ENCODE measurements at places on chromosomes 7 and 10.
A peak's percentile ranks its signal among the peaks of the same experiment; 100 is the strongest.

DNA sequence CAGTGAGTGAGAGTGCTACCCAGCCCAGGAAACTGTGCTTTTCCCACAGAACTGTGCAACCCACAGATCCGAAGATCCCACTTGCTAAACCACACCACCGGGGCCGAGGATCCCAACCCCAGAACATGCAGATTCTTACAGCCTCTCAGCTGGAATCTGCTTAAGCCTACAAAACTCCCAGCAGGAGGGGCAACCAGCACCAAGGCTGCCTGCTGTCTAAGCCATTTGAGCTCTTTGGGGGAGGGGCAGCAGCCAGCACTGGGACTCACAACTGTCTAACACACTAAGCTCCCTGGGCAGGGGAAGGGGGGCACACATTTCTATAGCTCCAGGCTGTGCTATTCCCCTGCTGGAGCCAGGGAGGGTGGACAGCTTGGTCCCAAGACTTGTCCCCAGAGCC lies 529.9 kb downstream of the XPNPEP1 start:
- no peak for DNase-seq

GRCh38 chr7:142568435-142569097 lies 180.7 kb upstream of the PRSS1 start:
- no peak for DNase-seq

GRCh38 chr7:155374276-155375252 lies 76.9 kb downstream of the INSIG1 start:
- no peak for DNase-seq

DNA sequence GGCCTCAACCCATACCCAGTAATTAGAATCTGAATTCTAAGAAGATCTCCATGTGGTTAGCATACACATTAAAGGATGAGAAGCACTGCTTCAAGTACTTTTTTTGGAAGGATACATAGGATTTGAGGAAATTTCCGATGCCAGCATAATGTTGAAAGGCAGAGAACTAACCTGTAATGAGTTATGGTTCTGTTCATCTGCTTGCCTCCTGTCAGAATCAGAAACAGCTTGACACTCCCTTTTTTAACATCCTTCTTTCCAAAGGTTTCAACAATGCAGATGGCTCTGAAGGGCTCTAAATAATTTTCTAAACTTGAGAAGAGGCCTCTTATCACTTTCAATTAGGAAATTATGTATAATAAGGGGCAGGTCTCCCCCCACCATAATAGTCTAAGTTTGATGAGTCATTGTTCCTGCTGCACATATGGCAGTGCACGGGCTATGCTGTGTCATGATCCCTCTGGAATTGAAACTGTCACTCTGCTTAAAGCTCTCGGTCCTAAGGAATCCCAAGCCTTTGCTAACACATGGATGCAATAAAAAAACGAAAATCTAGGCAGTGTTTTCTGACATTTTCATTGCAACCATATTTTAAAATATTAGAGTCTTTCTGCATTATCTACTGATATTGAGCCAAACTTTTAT lies 291.2 kb upstream of the FZD1 start:
- DNase-seq = no peak

GRCh38 chr7:67692425-67692824 lies 695.8 kb downstream of the TYW1 start:
- no peak for DNase-seq

GRCh38 chr7:95772298-95772770 lies at the start of gene DYNC1I1:
TSS of gene DYNC1I1 (plus strand) at chr7:95772554. CDS start at chr7:95804730, 32,176 bp downstream.
- DNase-seq = no peak

GRCh38 chr7:30412782-30413504 lies 65.6 kb downstream of the NOD1 start:
- DNase-seq = no peak

DNA sequence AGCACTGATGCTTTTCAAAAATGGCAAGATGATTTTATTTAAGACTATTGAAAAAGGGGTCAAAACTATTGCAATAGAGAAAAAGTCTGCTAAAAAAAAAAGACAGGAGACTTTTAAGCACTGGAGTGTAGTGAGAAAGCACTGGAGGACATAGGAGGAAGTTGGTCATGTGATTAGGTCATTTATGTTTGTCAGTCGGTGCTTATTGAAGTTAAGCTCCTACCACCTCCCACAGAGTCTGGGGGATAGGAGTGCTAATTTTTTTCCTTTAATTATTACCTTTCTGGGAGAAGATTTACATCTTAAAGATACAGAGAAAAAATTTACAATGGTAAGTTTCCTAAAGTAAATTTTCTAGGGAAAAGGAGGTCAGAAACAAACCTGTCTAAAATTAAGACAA lies 80.2 kb upstream of the TMEM229A start:
- no peak for DNase-seq

DNA sequence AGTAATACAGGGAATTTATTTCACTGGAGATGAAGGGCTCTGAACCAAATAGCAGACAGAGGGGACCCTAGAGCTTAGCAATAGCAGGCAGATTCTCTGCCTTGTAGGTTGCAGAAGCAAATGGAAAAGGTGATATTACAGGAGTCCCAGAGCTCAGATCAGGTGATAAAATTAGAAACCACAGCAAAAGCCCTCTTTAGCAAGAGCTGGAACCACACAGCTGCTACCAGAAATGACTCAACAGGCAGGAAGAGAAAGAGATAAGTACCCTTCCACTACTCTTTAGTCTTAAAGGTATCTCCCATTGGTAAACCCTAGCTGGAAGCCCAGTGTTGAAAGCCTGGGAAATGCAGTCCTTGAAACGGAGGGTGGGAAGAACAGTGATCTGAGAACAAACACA lies 535.6 kb upstream of the GHITM start:
- DNase-seq = no peak

- DNase-seq = no peak
Observed at GRCh38 chr10:71736570-71736952, 17.0 kb upstream of the C10orf105 start.

DNA sequence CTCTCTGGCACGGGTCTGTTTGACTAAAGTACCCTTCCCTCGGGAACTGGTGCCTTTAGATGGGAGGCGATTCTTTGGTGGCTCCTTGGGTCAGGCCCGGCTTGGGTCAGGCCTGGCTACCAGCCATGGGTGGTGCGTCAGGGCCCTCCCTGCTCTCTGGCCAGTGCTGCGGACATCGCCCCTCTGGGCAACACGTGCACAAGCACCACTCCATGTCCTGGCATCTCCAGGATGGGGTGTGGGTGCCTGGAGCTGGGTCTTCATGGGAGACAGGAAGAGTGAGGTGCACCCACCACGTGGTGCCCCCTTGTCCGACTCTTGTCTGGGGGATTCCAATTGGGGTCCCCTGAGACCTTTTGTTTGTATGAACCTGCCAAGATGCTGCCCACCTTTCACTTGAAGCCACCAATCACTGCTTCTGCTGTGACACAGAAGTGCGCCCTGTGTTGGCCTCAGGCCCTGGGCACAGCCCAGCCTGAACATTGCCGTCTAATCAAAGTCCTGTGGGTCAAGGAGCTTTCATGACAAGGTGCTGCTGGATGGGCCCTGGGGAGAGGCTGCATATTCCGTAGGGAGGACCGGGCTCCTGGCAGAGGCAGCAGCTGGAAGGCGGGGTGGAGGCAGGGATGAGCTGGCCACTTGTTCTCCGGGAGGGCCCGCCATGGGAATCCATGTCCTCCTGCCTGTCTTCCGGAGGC lies 11.1 kb upstream of the PWWP2B start:
- peak; percentile 42 for DNase-seq

DNA sequence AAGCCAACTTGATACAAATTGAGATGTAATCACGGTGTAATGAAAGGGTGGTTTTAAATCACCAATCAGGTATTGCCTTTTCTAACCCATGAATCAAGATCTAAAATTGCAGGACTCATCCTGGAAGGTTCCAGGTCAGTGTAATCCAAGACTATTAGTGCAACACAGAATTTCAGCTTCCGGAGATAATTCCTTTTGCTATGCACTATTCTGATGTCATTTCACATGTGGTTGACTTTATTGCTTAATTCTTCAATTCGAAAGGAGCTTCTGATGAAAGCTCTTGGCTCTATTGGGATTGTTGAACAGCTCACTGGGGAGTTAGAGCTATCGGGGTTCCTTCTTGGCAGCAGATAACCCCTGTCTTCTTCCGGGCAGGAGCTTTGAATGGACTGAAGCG lies 147.4 kb upstream of the INSYN2A start:
- no peak for DNase-seq

- DNase-seq = no peak
Observed at GRCh38 chr7:128303643-128304042, 40.1 kb downstream of the RBM28 start.

- no peak for DNase-seq
Observed at GRCh38 chr7:15685358-15686294, 857 bp downstream of the MEOX2 start.

DNA sequence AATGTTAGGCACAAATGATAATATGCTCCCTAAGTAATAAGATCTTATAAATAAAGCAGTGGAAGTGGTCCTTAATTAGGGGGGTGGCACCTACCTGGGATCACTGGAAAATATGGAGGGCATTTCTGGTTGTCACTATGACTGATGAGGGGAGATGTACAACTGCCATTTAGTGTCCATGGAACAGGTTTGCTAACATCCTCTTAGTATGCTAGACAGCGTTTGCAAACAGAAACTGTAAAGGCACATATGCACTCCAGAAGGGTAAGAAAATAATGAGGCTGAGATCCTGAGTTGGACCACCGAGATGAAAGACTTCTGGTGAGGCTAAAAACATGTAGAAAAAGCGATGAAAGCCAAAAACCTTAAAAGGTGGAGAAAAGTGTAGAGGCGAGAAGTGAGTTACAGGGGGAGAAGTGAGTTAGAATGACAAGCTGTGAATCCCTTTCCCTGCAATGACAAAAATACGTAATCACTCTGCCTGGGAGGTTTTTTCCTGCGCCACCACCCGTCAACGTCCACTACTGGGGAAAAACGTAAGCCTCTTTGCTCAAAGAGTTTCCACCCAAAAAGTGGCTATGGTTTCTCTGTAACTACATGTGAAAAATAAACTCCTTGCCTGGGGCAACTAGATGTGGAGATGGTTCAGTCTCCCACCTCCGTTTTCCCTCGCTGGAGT lies 767 bp downstream of the KRIT1 start:
- DNase-seq = no peak

DNA sequence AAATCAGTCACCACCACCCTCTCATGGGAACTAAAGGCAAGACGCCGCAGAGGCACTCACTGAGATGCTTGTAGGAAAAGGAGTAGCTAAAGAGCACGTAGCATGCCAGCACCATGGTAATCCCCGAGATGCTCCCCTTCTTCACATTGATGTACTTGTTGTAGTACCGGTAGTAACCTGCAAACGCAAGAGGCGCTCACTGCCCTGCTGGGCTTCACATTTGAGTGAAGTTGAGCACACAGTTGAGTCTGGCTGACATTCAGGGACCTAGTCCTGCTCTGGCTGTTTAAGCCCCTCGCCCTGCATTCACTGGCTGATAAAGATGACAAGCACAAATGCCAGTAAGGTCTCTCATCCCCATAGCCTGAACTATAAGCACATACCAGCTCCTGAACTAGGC lies 6.9 kb downstream of the ATP5MF start:
- no peak for DNase-seq

GRCh38 chr10:14605231-14605925 lies 169.3 kb downstream of the FAM107B start:
- no peak for DNase-seq

DNA sequence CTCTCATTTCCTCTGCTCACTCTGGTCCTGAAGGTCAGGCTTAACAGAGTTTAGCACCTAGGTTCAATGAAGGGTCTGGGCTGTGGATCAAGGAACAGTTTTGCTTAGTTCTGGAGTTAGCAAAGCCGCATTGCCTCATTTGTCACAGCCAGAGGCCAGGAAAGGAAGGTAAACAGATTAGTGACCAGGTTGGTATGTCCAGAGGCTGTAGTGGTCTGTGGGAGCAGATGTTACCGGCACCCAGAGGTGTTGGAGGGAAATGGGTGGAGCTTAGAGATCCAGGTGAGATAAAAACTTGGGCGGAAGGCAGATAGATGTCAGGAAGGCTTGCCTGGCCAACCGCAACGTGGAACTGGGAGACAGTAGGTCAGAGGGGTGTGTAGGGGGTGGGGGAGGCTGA lies 36.6 kb upstream of the ZMIZ2 start:
- DNase-seq = no peak

- no peak for DNase-seq
Observed at GRCh38 chr7:39888171-39888853, 61.7 kb upstream of the CDK13 start.

- DNase-seq = no peak
Observed at GRCh38 chr10:112239347-112239746, 43.9 kb upstream of the TECTB start.

DNA sequence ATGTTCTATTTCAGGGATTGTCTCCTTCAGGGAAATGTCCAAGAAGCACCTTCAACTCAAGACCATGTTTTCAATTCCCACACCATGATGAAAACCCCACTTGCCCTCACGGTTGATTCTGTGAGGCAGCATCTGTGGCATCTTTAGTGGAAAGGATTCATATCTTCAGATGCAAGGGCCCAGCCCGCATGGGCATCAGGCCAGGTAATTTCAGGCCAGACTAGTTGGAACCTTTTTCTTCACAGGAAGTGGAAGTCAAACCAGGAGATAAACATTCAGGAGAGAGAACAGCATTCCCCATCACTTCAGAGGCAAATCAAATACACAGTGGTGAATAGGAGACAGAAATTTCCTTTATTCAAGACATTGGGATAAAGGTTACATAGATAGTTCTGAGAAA lies 88.8 kb downstream of the JCAD start:
- no peak for DNase-seq

- DNase-seq = no peak
Observed at GRCh38 chr7:111532625-111533024, 29.7 kb downstream of the IMMP2L start.

- DNase-seq = no peak
Observed at GRCh38 chr7:45178241-45179225, 20.9 kb downstream of the RAMP3 start.

GRCh38 chr7:51789489-51789888 lies 472.9 kb upstream of the COBL start:
- DNase-seq = no peak

DNA sequence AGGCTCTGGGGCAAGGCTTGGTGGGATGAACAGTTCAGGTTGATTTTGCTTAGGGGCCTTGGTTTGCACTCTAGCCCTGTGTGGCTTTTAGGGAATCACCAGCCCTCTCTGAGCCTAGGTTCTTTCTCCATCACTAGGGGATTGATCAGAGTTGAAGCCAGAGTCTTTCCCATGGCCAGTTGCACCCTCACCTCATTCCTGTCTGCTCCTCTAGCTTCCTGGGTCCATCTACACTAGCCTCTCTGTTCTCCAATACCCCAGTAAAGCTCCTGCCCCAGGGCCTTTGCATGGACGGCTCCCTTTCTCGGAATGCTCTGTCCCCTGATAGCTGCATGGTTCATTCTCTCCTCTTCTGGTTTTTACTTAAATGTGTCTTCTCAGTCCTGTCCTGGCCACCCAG lies 40.4 kb downstream of the SORCS3 start:
- no peak for DNase-seq

GRCh38 chr10:45585131-45585530 lies 87.4 kb downstream of the ZFAND4 start:
- no peak for DNase-seq

Data from CD8-positive, alpha-beta memory T cell (primary cell).